Body of pancreas (tissue), 4 donors: ENCODE measurements at places on chromosomes 7 and 10.

DNA sequence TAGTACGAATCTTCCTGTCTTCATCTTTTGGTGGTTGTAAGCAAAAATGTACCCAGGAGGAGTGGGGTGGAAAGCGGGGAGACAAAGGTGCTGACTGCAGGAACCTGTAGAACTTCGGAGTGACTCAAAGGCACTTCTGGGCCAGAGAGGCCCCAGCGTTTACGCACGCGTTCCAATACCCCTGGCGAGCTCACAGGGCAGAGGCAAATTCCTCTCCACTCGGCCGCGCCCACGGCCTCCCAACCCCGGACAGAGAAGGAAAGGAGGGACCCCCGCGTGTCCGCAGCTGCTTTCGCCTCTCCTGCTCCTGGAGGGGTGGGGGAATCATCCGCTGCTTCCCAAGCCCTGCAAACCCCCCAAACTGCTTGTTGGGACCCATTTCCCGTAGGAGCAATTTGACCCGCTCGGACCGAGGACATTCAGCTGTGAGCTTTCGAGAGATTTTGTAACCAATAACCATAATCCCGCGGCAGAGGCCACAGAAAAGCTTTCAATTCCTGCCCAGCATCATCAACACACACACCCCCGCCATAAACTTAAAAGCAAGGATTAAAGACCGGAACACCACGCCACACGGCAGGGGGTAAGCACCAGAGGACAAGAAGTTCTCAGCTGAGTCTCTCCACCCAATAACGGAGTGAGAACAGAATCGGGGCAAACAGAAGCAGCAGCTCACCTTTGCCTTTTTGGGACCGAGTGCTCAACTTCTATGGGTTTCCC lies 2.3 kb downstream of the IGF2BP3 start:
- DNase-seq: no peak

GRCh38 chr10:48316236-48316635 lies 9.8 kb downstream of the MAPK8 start:
- DNase-seq: no peak

DNA sequence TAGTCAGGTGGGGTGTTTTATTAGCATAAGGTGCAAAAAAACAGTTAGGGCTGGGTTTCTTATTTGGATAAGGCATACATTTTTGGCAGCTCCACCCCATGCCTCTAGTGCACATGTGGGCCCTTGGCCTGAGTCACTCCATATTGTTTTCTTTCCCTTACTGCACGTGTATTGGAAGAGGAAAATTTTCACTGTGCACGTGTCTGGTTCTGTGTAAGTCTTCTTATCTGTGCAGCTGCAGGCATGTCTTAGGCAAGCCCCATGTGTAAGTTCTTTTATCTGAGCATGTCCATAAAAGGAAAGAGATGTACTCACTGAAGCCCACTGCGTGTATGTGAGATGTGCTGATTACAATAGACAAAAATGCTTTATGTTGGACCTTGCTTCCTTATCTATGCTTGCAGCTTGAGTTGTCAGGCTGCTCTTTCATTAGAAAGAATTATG lies 540.3 kb upstream of the IGFBP3 start:
- DNase-seq: no peak

GRCh38 chr7:78558566-78558965 lies 760.0 kb downstream of the PHTF2 start:
- no peak for DNase-seq

GRCh38 chr10:55734112-55734511 lies 626.9 kb downstream of the ZWINT start:
- DNase-seq: no peak

- no peak for DNase-seq
Observed at GRCh38 chr7:70392256-70392876, 739.6 kb upstream of the GALNT17 start.

DNA sequence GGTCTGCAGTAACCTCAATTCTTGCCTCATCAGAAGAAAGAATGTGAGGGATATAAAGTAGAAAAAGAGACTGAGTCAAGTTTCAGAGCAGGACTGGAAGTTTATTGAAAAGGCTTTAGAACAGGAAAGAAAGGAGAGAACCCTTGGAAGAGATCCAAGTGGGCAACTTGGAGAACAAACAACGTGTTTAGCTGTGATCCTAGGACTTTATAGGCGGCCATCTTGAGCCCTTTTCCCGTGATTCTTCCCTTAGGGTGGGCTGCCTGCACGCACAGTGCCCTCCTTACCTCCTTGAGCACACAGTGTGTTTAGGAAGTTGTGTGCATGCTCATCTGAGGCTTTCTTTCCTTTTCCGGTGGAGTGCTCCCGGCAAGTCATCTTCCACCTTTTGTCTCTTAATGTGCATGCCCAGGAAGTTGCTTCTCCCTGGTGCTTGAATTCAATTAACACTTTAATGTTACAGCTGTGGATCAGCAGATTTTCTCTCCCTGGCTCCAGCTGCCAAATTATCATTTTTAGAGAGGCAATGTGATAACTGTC lies 59.8 kb downstream of the ENTPD1 start:
- DNase-seq: no peak

DNA sequence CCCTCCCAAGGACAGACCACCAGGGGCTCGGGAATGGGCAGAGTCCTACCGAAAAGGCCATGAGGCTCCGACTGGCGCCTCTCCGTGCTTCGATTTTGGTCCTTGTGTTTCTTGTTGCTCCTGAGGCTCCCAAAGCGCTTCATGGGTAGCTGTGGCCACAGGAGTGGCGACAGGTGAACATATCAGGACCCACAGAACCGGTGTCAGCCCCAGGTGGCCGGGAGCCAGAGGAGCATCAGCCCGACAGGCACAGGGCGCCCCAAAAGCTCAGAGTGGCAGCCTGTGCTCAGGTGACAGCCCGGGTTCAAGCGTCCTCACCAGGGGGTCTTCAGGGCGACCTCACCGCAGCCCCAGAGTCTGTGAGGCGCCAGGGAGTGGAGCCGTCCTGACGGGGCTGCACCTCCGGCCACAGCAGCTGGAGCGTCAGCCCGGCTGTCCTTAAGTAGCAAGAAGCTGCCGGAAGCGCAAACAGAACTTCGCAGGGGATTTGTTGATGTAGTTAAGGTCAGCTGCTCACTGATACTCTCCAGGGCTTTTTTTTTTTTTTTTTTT lies 141.0 kb downstream of the PRKAG2 start:
- no peak for DNase-seq

GRCh38 chr7:158299607-158300006 lies 288.0 kb downstream of the PTPRN2 start:
- no peak for DNase-seq

DNA sequence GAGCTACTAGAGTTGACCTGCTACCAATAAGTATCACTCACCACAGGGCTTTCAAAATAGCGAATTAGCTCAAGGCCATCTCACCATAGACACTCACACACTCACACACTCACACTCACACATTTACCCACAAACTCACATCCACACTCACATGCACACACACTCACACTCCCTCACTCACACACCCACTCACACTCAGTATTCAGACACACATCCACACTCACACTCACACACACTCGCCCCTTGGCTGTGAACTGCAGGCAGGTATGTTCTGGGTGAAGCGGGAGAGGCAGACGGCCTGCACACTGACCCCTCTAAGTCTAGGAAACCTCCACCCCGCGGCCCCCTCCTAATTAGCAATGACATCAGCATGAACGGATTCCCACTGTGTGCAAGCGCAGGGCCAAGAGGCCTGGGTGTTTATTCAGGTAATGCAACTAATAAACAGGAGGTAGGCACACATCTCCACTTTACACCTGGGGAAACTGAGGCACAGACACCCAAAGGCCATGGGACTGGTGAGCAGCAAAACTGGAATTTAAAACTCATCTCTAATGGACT lies 94.6 kb downstream of the ADARB2 start:
- no peak for DNase-seq

DNA sequence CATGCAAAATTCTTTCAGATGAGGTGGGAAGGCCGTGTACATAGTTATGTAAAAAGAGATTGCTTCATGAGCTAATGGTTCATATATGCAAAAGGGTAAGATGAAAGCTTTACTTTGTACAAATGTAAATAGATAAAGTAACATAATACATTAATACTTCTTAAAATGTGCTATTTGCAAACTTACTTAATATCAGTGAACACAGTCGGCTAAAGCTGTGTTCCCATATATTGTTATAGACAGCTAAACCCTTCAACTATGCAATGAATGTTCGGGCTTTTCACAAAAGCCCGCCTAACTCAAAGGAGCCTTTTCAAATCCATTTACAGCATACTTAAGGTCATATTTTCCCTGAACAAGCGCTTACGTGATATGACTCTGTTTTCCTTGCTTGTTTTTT lies 340.6 kb upstream of the GALNT17 start:
- no peak for DNase-seq

GRCh38 chr10:4083509-4084003 lies 298.5 kb upstream of the KLF6 start:
- DNase-seq: no peak

DNA sequence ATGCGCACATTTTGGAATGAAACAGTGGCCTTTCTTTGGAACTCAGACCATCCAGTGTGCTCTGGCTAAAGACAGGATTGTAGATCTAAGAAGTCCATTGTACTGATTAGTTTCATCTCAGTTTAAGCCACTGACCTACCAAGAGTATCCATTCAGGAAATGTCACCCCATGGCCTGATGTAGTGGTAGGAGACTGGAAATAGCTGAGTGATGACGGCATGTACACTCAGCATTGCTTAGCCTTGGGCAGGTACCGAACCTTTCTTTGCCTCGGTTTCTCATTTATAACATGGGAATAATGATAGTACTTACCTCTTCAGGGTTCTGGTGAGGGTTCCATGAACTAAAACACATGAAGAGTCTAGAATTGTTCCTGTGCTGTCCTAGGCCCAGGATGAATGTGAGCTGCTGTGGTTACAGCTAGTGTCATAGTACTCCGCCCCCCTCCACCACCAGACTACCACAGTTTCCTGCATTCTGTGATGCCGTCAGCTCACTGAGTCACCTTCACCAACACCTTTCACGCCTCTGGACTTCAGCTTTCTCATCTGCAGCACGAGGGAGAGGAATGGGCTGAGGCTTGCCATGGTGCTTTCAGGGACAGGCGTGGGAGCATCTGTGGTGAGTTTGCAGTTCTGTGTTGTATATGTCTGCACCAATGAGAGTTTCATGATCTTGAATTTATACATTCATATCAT lies 484.0 kb upstream of the GALNT17 start:
- DNase-seq: no peak

GRCh38 chr7:39069896-39070881 lies 92.5 kb downstream of the POU6F2 start:
- no peak for DNase-seq

DNA sequence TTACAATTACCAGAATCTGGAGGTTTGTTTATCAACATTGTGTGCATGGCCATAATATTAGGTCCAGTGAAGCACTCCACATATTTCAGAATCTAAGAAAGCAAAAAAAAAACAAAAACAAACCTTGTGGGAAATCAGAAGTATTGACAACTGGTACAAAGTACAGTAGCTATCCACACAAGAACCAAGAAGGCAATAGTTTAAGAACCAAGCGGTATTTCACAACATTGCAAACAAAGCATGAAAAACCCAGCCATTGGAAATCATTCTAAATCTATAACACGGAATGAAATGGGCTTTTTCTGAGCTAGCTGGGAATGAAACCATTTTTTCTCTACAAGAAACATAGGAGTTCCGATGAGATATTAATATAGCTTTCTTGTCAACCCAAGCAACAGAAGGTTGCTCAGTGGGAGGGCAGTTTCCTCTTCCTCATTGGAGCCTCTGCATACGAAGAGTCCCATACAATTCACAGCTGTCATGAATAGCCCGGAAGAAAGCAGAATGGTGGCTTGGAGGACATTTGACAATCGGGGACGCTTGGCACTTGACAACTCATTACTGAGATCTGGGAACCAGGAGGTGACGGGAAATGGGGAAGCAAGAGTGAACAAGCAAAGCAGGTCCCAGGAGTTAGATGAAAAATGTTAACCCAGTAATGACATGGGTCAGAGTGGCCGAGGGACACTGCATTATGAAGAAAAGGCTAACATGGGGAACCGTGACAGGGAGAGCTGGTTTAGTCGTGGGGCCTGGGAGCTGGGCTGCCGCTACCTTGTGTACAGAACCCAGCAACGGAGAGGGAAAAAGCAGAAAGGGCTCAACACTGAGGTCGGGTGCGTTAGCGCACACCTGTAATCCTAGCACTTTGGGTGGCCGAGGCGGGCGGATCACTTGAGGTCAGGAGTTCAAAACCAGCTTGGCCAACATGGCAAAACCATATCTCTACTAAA lies 7.8 kb downstream of the PHYH start:
- DNase-seq: no peak

DNA sequence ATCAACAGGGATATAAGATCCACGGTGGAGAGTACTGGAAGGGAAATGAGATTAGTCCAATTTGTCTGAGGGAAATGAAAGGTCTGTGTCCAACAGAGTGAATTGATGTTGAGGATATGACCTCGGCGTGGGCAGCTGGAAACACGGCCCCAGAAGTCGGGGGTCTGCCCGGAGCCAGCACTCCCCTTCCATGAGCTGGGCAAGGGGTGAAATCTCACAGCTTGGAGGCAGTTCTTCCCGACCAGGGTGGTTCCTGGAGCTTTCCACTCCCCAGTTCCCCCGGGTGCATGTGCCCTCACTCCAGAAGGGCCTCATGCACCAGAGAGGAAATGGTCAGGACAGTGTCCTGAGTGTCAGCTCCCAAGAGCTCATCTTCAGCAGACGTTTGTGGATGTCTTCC lies 264.7 kb upstream of the PPP2R2D start:
- no peak for DNase-seq

GRCh38 chr7:101081432-101081831 lies 3.8 kb upstream of the TRIM56 start:
- DNase-seq: no peak

GRCh38 chr10:110648692-110649346 lies 4.7 kb downstream of the RBM20 start:
- no peak for DNase-seq

DNA sequence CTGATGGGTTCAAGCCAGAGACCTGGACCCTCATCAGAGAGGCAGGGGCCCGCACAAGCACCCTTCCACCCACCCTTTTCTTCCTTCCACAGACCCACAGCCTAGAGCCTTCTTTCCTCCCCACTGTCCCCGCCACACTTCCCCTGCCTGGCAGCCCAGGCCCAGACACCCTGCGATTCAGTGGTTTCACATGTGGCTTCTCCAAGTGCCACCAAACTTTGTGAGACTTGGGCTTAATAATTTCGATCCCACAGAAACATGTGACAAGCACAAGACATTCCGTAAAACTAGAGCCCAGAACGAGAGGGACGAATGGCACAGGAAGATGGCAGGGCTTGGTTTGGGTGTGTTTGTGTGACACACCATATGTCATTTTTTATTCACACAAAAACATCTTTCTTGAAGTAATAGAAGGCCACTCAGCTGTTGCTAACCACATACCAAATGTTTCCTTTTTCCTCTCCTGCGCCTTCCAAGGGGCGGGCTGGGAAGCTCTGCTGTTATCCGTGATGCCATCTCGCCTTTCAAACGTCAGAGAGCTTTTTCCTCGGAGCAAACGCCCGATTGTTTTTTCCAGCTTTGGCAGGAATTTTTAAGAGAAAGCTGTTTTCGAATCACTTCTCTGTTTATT lies 162.9 kb downstream of the GRK5 start:
- DNase-seq: no peak

DNA sequence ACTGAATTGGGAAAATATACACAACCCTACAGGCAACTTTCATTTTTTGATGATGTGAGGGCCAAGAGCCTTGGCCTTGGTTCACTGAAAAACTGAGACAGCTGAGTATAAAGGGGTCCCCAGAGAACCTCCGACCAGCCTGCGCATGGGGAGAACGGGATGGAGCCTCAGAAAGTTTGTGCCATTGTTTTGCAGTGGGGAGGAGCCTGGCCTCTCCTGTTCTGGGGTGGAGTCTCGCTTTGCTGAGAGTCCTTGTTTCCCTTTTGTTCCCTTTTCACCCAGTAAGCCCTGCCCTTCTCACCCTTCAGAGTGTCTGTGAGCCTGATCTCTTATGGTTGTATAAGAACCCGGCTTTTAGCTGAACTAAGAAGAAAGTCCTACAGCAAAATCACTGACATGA lies 193.2 kb upstream of the AKR1E2 start:
- no peak for DNase-seq
